Dermis microvascular lymphatic vessel endothelial cell (primary cell): ENCODE measurements at places on chromosomes 11 and 22. TPM values are rescaled to one million over a fixed set of nuclear protein-coding genes. Genes with fewer than 3 reads are reported as not detected.

SLCO2B1 gene
- total RNA-seq = 5.0 and 8.2 TPM in 2 replicates

ZNF215 gene
- 1.3 TPM in 2 replicates for total RNA-seq

OLFML1 gene
- total RNA-seq = 0.25 TPM in 1 of 2 replicates, not detected in the other

SPDYC gene
- total RNA-seq = not detected in 2 replicates

HEPN1 gene
- under 0.01 TPM in 1 of 2 replicates, not detected in the other for total RNA-seq

GNG3 gene
- total RNA-seq = not detected in 2 replicates

SPTY2D1 gene
- 8.3 and 9.7 TPM in 2 replicates for total RNA-seq

GLB1L3 gene
- not detected in 2 replicates for total RNA-seq

CLMP gene
- under 0.01 TPM in 2 replicates for total RNA-seq

CST6 gene
- 0.38 and 0.64 TPM in 2 replicates for total RNA-seq

C11orf86 gene
- not detected in 2 replicates for total RNA-seq
